Stimulated activated CD8-positive, alpha-beta memory T cell treated with anti-CD3 and anti-CD28 coated beads, Interleukin-7, amount 100 ng/mL, for 1 hour (primary cell): ENCODE measurements at places on chromosomes 12 and 14.
A peak's percentile ranks its signal among the peaks of the same experiment; 100 is the strongest.

- DNase-seq: no peak
These were observed 13.7 kb upstream of the TROAP start for GRCh38 chr12:49309386-49309785.

GRCh38 chr12:116631619-116632018, 72.4 kb downstream of the MAP1LC3B2 start:
- no peak for DNase-seq

DNA sequence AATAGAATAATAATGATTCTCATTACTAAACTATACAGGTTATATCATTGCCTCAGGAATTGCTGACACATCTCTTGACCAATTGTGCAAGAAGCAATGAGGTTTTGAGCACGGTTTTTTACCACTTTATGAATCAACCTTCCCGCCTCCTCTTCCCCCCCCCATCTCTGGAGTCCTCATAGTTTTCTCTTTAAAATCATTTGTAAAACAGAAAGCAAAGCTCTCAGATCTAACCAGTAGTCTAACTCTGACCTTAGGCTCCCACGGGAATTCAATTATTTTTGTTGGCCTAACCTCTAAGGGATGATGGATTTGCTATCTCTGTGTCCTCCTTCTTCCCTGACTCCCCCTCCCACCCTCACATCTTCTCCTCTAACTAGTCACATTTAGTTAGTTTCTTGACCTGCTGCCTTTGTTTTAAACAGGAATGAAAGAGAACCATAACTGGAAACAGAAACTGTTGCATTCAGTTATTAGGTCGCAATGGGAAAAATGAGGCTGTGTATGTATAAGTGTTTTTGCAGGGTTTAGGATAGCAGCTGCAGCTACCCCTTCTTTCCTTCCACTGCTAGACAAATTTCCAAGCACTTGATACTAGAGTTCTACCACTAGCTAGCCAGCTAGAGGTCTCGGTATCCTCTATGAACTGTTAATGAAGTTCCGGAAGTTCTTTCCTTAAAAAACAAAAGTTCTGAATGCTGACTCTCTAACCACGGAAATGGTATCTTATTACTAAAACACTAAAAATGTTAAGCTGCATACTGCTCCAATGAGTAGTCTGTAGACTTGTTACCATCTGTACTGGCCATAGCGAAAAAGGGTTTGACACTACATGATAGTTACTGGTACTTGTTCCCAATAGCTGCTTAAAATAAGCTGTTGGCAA, 65.4 kb downstream of the TAOK3 start:
- no peak for DNase-seq

- DNase-seq: no peak
These were observed 459.2 kb downstream of the RAD51B start for GRCh38 chr14:68278576-68279436.

DNA sequence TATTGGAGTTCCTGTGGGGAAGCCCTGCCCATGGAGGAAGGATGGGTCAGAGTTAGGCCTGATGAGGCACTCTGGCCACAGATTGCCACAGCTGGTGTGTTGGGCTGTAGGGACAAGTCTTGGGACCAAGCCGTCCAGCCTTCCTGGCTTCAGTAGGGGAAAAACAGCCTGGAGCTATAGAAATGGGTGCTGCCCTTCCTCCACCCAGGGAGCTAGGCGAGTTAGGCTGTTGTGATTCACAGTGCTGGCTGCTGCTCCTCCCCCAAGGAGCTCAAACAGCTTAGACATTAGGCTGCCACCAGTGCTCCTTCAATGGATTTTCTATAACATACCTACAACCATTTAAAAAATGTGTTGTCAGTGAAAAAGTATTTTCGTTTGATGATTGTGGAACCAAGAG, 274.3 kb downstream of the RPL10L start:
- DNase-seq: no peak

GRCh38 chr12:52650520-52651081, 1.4 kb downstream of the KRT2 start:
- DNase-seq: no peak

GRCh38 chr12:64611341-64612284, 1.3 kb downstream of the RASSF3 start:
- no peak for DNase-seq

GRCh38 chr12:94710933-94711332, 60.6 kb upstream of the TMCC3 start:
- no peak for DNase-seq

GRCh38 chr12:104306943-104307654, 3.6 kb downstream of the EID3 start:
- no peak for DNase-seq

- no peak for DNase-seq
These were observed 18.2 kb downstream of the PNMA1 start for GRCh38 chr14:73695997-73696396.

DNA sequence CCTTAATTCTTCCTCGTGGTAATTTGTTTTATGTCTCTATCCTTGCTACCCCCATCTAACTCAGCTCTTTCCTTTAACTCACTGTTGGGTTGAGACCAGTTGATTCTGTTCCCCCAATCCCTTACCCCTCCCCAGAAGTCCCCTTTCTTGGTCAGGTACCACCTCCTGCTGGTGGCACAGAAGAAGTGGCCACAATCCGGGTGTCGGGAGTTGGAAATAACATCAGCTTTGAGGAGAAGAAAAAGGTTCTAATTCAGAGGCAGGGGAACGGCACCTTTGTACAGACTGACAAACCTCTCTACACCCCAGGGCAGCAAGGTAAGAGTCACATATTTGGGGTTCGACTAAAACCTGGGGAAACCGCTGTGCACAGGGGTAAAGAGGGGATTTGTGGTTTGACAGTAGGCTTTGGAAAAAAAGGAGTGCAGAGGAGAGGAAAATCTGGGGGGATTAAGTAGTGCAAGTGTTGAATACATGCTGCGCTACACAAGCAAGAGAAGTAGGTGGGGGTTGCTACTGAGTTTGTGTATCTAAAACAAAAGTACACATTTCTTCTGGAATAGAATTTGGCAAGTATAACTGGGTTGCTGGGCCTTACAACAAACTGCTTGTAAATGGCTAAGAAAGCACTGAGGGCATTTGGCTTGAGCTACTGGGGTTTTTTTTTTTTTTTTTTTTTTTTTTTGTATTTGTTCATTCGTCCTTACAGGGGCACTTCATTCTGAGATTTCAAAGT, 1.3 kb downstream of the A2ML1 start:
- no peak for DNase-seq

DNA sequence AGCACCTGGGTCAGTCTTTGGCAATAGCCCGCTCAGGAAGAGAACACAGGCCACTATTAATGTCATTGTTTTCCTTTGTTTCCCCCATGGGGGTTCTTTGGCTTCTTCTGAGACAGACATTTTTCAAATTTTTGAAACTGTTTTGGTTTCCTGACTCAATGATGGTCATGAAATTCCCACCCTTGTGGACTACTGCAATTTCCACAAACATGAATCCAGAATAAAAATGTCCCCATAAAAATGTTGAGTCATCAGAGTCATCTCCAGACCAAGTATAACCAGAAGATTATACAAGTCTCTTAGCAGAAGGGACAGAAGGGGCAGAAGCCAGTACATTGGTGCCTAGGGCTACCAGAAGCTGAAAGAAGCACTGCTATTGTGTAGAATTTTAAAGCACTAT, 29.1 kb downstream of the SLCO1A2 start:
- no peak for DNase-seq

GRCh38 chr12:42701084-42701483, 111.5 kb upstream of the PRICKLE1 start:
- DNase-seq: no peak

- no peak for DNase-seq
These were observed 180.3 kb downstream of the RMST start for GRCh38 chr12:97642911-97643310.

DNA sequence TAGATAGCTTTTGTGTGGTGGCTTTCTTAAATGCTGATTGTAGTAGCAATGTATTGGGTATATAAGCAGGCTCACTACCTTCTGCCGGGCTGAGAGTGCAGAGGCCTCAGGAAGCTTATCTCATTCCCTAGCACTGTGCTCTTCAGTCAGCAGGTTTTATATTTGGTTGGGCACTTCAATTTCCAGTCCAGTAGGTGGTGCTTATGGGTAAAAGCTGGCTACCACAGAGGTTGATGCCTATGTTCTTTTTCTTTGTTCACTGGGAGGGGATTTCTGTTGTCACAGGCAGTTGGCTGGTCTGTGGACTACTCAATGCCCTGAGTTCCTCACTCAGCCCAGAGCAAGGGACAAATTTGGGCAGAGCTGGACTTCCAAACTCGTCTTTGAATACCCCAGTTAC, 43.0 kb upstream of the GLIPR1 start:
- no peak for DNase-seq

DNA sequence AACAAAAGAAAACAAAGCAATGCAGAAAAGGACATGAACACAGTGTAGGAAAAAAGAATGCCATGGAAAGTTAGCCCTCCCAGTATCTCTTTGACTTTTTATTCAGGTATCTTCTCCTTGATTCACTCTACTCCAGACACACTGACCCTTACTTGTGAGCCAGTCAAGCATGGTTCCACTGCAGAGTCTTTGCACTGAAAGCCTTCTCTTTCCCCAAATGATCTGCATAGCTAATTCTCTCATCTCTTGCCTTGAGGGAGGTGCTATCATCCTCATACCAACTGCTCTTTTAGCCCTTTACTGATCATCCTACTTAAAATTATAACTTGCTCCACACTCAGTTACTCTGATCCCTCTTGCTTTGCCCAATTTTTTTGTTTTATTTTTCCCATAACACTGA, 101.2 kb upstream of the SLC16A7 start:
- no peak for DNase-seq

GRCh38 chr12:22684140-22685118, 59.5 kb downstream of the ETNK1 start:
- no peak for DNase-seq

DNA sequence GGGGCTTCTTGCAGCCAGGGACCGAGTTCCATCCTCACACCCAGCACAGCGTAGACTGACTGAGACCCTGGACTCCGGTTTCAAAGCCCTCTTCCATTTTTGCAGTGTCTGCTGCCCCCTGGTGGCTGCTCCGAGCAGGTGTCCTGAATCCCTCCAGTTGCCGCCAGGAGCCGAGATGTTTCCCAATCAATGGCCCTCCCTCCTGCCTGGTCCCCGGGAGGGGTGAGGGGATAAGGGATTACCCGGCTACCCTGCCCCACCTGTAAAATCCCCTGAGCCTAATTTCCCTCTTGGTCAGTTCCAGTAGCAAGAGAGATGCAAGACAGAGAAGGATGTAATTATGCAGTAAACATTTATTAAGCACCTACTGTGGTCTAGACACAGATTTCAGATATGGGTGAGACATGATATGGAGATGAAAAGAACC, 55.0 kb downstream of the PHETA1 start:
- DNase-seq: peak; percentile 43

- no peak for DNase-seq
These were observed 8.7 kb downstream of the KITLG start for GRCh38 chr12:88571543-88571942.

- DNase-seq: no peak
These were observed 814 bp downstream of the ANKRD13A start for GRCh38 chr12:109999983-110000505.

DNA sequence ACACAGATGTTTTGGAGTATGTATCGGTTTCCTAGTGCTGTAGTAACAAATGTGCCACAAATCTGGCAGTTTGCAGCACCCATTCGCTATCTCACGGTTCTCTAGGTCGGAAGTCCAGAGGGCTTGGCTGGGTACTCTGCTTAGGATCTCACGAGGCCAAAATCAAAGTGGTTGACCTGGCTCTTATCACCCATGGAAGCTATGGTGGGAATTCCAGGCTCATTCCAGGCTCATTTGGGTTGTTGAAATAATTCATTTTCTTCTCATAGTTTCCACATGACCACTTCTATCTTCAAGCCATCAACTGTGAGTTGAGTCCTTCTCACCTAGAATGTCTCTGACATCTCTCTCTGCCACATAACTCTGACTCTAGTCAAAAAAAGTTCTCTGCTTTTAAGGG, 431.0 kb upstream of the TMPO start:
- DNase-seq: no peak

DNA sequence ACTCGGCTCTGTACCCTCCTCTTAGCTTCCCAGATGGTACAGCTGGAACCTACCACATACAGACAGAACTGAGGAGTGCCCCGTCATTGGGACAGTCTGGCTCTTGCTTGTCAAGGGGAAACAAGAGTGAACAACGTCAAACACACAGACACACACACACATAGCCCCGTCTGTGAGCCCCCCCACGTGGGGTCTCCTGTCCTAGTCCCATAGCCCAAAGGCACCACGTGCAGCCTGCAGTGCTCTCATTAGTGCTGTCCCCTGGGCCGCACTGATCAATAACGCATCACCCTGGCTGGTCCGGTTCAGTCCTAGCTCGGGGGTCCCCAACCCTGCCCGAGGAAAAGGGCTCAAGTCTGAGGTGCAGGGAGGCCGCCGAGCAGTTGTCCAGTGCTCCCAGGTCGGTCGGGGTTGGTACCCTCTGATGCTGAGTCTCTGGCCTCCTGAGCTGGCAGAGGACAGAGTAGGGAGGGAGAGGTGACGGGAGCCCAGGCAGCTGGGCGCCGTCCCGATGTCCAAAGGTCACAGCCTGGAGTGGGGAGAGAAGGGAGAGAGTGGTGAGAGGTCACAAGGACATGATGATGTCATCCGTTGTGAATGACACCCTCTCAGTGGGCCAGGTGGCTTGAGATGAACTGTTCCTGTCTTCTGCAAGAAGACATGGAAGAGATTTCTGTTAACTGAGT, 105.4 kb upstream of the NOS1 start:
- no peak for DNase-seq

DNA sequence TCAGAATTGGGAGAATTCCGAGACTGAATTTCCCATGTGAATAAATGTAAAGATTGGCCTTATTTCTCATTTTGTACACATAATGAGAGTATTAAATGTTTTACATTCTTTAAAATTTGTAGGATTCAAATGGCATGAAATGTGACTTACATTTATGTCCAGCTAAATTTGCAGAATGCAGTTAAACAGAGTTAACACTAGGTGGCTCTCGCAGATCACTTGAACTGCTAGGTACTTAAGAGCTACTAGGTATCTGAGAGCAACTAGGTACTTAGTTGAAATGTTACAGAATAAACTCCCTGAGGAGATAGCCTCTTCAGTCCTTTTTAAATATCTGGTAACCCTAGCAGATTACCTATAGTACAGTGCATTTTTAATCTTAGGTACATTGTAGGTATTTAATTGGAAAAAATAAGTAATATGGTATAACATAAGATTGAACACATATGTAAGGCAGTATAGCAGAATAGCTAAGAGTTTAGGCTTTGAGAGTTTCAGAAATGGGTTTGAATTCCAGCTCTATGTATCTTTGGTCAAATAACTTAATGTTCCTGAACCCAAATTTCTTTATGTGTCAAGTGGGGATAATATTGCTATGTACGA, 73.8 kb downstream of the KIAA0586 start:
- DNase-seq: no peak

- DNase-seq: no peak
These were observed 22.4 kb downstream of the ASB2 start for GRCh38 chr14:93953739-93954515.
